ENCODE measurements at places on chromosomes 11 and 22.
A peak's percentile ranks its signal among the peaks of the same experiment; 100 is the strongest.

GRCh38 chr11:6655790-6656583, at the start of gene DCHS1:
DCHS1 (minus strand) TSS chr11:6655809; CDS start chr11:6641613, 14,196 bp downstream.
- no peak for DNase-seq

DNA sequence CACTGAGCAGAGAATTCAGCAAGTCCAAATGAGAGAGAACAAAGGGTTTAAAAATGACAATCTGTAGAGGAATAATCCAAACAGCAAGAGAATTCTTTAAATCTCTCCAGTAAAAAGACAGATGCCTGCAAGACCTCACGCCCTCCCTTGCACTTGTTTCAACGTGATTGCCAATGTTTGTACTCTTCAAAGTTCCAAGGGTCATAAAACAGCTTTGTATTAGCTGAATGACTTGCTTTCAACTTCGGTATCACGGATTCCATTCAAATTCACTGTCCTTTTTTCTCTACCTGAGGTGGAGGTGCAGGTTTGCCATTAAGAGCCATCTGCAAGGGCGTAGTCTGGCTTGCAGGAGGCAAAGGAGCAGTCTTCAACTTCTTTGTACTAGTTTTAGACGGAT, 41.1 kb upstream of the CHRNA10 start:
- no peak for DNase-seq

DNA sequence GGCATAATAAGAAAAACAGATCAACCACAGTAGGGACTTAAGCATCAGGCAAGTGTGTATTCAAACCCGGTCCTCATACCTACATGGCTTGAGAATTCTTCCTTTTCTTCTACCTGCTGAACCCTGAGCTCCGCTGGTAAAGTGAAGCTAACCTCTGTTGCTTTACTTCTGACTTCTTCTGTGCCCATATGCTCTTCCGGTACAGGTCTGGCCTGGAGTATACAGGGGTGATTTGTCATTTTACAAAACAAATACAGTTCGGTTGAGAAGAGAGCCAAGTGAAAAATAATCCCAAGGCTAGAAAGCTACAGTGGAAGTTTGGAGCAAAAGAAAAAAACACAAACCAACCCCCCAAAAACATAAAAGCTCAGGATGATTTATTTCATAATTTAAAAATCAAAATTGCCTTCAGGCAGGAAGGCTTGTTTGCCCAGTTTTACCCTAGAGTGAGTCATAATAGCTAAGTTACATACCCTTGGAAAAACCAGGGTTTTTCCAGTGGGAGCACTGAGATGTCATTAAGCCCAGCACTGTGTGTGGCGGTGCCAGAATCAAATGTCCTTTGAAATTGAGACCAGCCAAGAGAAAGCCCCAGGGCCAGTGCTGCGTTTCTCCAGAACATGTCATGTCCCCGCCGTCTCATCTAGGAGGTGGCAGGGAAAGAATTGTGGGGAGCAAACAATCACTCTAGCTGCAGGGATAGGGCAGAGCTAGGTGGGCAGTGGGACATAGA, 305.5 kb upstream of the ISX start:
- DNase-seq: no peak

- DNase-seq: no peak
Measured at GRCh38 chr22:16974298-16975084, 33.5 kb downstream of the GAB4 start.

GRCh38 chr11:128058580-128059208, 528.7 kb downstream of the ETS1 start:
- no peak for DNase-seq

GRCh38 chr11:77966338-77966737, 28.1 kb downstream of the INTS4 start:
- no peak for DNase-seq

- DNase-seq: no peak
Measured at GRCh38 chr22:49765951-49766350, 61.7 kb downstream of the BRD1 start.

- no peak for DNase-seq
Measured at GRCh38 chr11:103737037-103737622, 299.3 kb upstream of the DDI1 start.

GRCh38 chr11:11265994-11266606, 87.0 kb downstream of the CSNK2A3 start:
- peak; percentile 64 for DNase-seq

DNA sequence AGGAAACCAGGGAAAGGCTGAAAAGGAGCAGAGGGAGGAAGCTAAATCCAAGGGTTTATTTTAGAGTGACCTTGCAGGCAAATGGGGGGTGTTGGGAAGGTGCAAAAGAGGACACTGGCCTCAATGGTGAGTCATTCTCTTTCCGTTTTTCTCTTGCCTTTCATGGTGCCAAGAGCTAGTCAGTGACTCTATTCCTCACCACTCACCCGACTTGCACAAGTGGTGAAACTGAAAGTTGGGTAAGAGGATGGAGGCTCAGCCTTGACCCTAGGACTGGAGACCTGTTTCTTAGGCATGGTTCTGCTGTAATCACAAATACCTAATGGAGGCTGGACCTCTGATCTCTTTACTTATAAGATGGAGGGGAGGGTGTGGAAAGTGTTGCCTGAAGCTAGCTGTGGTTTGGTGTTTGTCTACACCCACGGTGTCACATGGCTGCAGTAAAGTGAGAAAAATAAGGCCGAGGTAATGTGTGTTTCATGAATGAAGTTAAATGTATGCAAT, 67.3 kb upstream of the CREB3L1 start:
- DNase-seq: peak; percentile 25
